Epithelial cell of esophagus (primary cell): ENCODE measurements at places on chromosomes 4 and X.

DNA sequence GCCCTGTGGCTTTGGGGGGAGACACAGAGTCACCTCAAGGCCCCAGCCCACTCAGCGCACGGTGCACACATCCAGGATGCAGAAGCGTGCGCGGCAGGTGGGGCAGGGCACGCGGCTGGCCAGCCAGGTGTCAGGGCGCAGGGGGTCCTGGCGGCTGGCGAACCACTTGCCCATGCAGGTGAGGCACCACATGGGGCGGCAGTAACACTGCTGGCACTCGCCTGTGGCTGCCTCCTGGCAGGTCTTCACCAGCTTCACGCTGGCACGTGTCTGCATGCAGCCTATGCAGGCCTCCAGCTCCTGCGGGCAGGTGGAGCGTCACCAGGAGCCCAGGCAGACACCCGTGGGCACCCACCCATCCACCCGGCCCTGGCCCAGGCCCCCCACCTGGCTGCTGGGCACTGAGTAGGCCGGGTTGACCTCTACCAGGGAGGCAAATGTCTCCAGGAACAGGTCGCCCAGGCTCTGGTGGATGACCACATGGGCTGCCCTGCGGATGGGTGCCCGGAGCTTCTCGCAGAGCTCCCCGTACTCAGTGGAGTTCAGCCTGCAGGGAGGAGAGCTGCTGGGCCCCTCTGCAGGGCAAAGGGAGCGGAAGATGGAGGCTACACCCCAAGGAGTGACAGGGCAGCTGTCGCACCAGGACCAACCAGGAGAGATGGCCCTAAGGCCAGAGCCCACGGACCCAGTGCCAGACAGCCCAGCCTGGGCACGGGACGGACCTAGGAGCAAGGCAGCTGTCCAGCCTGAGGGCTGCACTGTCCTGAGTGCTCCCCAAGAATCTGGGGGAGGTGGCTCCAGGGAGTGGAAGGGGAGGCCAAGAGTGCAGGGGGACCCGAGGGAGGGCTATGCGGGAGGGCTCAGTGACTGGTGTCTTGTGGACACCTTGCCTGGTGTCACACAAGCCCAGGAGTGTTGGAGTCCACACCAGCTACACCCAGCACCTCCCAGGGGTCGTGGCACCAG is 3.7 kb downstream of the TMEM129 start:
- DNase-seq, result no peak

GRCh38 chr4:113442826-113443225 is 318.7 kb downstream of the CAMK2D start:
- no peak for DNase-seq

DNA sequence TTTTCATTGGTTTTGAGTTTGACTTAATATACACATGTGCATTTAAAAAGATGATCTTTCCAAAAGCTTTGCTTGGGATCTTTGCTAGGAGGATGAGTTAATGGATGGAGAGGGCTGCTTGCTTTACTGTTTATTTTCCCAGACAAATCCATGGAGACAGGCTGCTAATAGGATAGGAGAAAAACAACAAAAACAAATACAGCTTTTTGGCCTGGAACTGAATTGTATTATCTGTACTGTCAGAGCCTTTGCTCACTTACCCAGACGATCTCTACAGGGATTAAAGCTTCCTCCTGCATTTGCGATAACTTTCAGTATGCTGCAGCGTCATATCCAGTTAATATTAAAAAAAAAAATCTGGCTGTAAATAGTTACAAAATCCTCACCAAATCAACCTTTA is 190.8 kb upstream of the NUDT6 start:
- no peak for DNase-seq

DNA sequence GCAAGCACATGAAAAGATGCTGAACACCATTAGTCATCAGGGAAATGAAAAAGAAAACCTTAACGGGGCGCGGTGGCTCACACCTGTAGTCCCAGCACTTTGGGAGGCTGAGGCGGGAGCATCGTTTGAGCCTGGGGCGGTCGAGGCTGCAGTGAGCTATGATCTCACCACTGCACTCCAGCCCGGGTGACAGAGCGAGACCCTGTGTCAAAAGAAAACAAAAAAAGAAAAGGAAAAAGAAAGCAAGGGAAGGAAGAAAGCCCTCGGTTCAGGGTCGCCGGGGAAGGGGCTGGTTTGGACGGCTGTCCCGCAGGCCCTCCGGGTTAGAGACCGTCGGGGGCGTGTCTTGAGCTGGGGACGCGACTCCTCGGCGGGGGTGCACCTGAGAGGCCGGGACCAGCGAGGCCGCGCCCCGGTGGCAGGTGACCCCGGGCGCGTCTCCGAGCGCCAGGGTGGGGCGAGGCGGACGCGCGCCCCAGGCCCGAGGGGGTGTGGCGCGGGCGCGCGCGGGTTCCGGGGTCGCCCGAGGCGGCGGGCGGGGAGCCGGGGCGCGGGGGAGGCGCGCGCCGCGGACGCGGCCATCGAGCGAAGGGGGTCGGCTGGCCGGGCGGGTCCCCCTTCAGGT is 478 bp upstream of the PLXNA3 start:
- peak; percentile 72 for DNase-seq

- peak; percentile 34 for DNase-seq
These were observed 285.3 kb downstream of the ANKRD50 start for GRCh38 chr4:124427095-124427767.

- DNase-seq, result no peak
These were observed 469.0 kb upstream of the BOD1L1 start for GRCh38 chr4:14096396-14096965.

GRCh38 chr4:152331042-152331441 is 204.8 kb downstream of the FBXW7 start:
- no peak for DNase-seq

DNA sequence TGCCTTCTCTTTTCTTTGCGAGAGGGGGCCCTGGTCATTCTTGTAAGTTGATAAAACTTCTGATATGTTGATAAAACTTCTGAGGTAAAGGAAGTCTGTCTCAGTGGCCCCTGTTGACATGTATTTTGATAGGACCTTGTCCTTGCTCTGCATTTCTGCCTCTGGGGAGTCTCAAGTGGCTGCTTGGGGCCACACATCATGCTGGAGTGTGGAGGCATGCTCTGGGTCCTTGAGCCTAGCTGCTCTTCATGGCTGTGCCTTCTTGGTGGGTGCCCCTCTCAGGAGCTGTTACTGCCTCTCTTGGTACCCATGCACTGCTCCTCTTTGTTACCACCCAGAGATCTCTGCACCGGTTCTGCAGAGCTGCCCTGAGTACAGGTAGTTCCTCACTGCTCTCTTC is 14.2 kb downstream of the NSD2 start:
- no peak for DNase-seq

DNA sequence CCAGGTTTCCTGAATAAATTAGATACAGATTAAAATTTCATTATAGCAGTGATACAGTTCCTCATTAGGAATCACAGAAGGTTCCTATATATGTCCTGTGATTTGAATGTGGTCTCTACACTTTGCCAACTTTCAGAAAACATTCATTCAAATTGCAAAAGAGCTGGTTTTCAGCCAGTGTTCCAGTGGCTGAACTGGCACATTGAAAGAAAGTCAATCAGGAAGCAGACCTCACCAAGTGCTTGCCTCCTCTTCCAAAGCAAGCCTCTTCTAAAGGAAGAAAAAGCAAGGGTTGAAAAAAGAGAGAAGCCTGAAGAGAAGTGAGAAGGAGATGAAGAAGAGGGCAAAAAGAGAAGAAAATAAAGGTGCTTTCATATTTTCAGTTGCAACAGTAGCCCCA is 12.7 kb downstream of the KLHL34 start:
- no peak for DNase-seq

DNA sequence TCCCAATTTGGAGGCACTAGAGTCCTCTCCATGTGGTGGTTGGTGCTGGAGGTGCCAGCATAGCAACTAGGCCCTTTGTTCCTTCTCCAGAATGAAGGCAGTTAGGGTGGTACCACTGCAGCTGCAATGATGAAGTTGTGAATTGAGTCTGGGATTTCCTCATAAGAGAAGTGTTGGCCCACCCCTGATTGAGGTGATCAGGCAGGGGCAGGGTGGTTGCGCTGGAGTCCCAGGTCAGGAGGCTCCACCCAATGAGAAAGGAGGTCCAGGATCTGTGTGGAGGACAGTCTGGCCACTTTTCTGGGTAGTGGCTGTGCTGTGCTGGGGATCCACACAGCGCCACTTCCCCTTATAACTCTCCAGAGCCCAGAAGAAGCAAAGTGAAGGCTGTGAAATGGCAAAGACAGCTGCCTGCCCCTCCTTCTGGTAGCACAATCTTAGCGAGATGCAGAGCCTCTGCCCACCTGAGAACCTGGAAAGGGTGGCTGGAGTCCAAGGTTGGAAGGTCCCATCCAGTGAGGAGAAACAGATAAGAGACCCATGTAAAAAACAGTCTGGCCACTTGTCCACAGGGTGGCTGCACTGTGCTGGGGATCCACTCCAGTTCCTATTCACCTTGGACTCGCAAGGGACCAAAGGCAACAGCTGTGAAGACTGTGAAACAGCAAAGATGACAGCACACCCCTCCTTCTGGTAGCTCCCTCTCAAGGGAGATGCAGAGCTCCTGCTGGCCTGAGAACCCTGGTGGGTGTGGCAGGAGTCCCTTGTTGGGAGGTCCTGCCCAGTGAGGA is 124.6 kb downstream of the RRAGB start:
- no peak for DNase-seq

- no peak for DNase-seq
These were observed 140.5 kb upstream of the AADAT start for GRCh38 chr4:170230242-170230641.

DNA sequence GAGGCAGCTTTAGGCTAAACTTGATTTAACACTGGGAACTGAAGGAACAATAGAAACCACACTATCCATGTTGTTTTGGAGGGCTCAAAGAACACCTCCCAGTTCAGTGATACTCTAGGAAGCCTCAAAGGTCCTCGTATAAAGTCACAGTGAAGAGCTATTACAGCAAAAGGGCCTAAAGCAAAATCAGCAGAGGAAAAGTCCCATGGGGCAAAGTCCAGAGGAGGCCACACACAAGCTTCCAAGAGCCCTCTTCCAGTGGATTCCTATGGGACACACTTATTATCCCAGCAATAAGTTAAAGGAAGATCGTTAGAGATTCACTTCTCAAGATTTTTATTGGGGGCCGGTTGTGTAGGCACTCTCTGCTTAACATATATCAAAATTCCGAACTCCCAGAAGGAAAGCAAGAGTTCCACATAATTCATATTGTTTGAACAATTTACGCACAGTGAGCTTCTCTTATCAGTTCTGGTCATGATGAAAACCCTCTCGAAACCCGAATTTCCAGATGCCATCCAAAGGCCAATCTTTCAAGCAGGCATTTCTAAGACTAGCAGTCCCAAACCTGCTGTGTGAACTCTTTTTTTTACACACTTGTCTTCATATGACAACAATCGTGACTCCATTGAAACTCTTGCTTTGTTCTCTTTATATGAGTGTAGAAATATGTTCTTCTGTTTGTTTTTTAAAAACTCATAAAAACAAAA is 53.7 kb downstream of the ANXA5 start:
- no peak for DNase-seq

- peak; percentile 65 for DNase-seq
These were observed 29.0 kb upstream of the RAP1GDS1 start for GRCh38 chr4:98232202-98232601.

GRCh38 chr4:170884969-170885570 is 795.3 kb upstream of the AADAT start:
- DNase-seq, result peak; percentile 72

GRCh38 chr4:87688316-87688715 is 38.2 kb downstream of the DMP1 start:
- DNase-seq, result no peak

DNA sequence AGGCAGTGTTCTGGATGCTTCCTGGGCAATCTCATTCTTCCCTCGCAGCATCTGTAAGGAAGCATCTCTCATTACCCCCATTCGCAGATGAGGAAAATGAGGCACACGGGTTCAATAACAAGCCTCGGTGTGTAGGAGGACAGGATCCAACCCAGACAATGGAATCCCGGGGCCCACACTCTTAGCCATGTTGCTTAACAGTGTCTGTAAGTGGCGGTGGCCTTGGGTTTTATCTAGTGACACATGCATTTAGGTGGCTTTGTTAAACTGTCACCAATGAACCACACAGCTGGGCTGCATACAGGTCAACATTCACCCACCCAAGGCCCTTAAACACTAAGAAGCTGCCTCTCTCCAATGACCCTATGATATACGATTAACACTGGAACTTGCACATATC is 22.6 kb downstream of the RELL1 start:
- no peak for DNase-seq

DNA sequence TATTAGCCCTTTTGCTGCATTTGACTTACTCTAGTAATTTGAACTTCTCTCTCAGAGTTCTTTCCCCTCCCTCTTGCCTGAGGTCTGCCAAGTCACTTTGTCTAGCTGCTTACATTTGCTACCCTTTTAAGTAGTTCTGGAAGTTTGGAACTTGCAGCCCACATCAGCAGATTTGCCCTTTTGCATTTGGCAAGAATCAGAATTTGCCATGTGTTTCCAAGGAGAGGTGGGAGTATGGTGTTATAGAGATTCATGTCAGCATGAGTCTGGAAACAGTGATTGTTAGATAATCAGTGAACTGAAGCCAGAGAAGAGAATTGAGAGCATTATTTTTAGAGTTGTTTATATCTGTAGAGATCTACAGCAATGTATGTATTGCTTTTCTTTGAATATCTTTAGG is 52.1 kb downstream of the KLHL34 start:
- no peak for DNase-seq

DNA sequence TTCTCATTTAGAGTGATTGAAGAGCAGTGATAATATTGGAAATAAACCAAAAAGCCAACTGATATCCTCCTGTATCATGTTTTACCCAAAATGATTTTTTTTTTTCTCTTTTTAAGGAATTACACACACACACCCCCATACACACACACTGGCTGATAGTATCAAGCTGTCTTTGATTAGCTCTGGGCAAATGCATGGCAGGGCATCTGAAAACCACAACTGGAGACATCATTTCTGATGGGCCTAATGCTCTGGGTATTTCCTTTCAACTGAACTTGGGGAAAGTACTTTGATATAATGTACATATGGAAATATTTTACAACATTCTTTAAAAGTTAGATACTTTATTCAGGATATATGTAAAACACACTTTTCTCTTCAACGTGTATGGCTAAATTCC is 14.2 kb upstream of the OSTC start:
- DNase-seq, result no peak

- DNase-seq, result no peak
These were observed 9.4 kb upstream of the RASL11B start for GRCh38 chr4:52852711-52853110.

GRCh38 chr4:7358100-7358735 is 76.5 kb downstream of the PSAPL1 start:
- DNase-seq, result peak; percentile 5

DNA sequence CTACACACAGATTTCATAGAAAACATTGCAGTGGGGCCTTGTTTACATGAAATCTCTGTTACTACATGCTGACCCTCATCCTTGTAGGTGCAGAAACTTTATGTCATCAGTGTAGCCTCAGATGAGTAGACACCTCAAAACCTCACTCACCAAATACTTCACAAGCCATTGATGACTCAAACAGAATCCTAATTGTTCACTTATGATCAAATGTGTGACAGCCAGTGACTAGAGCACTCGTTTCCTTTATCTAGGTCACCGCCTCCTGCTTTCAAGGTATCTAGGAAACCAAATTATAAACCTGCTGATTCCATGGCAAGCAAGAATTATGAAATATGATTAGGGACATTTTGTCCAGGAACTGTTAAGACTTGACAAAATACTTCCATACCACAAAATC is 255.8 kb upstream of the GPRIN3 start:
- DNase-seq, result peak; percentile 28
